ENCODE measurements at places on chromosomes 2 and 18.
A peak's percentile ranks its signal among the peaks of the same experiment; 100 is the strongest.

DNA sequence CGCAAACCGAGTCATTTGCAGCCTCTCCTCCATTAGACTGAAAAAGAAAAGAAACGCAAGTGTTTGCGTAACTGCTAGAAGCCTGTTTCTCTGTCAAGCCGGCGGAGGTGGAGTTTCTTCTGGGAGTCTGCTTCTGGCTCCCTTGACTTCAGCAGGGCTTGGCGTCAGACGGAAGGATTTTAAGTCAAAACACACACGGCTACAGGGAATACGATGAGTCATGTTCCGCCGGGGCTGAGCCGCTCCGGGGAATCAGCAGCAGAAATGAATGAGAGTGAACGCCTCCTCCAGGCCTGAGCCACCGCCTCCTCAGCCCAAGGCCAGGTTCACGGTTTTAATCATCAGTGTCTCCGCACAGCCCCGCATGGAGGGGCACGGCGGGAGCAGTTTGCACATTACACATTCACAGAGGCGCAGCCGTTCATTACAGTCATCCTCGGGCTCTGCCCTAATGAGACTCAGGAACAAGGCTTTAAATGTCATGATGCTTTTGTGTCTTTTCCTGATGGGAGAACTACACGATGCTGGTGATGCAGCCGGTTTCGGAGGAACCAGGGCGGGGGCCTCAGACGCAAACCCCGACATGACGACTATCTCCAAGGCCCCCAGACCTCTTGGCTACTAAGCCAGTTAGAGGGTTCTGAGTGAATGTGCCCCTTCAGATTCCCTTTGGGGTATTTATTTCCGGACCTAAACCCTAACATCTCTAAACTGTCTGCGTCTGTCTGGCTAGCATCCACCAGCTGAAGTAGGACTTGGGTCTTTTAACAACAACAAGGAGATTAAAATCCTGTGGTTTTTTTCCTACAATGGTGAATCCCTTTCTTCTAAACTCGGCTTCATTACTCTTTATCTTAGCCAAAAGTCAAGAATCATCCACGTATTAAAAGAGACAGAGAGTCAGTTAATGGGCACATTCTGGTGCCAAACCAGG lies 11.1 kb upstream of the SCG2 start:
- DNase-seq: no peak

DNA sequence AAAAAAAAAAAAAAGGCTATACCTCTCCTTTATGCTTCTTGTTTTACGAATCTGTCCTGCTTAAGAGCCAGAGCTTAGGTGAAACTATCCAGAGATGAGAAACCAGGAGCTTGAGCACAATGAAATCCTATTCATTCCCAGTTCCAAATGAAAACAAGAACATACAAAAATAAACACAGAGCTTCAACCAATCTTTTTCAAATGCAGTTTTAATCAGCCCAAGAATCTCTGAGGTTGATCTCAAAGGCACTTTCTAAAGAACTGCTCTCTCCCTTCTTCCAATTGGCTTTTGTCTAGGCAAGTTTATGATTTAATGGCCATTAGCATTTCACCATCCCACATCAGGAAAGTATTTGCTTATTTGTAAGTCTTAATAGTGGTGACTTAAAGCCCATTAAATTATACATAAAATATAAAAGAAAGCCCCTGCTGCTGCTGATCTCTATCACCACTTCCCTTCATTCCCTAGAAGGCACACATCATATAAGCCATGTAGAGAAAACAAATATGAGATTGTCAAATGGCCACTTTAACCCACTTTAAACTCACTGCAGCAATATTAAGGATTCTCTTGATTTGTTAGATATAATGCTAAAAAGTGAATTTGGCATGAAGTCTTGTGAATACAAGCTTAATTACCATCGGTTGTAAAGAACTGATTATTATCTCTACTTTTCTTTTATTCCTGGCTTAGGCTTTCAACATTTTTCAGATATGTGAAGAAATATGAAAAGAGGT lies 29.3 kb upstream of the SCN9A start:
- no peak for DNase-seq

GRCh38 chr2:227615906-227616305 lies 1.3 kb upstream of the SCYGR3 start:
- no peak for DNase-seq

DNA sequence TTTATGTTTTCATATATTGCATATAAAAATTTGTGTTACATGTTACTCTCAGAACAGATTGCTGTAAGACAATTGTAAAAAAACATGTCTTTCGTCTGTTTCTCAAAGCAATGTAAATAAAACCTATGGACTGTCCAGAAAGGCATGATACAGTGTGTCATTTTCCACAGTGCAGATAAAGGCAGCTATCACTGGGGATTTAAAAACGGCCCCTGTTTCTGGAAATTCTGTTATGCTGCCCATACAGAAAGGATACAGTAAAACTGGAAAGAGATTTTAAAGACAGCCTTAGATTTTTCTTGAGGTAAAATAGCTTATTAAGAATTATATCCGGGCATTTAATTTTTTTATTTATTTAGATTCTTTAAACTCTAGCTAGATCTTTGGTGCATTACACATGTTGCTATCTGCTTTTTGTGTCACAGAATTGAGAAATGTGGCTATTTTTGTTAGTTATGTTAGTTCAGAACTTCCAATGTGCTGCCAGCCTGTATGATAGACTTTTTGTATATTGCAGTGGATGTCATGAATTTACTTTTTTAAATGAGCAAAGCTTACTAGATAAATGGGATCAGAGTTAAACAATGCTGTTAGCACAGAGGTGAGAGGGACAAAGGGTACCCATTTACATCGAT lies 859 bp upstream of the INO80D start:
- no peak for DNase-seq

DNA sequence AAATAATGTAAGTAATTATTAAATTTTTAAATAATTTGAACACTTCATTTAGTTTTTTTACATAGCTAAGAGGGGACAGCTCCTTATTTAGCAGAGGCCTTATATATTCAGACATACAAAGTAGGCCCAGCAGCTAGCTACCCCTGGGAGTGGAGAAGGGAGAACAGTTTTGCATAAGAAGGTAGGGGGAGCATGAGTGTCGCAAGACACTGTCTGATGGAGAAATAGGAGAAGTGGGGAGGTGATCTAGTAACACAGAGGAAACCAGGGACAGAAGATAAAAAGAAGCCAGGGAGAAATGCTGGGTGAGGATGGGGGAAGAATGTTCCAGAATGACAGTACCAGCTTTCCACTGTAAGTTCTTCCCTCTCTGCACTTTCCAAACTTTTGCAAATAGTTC lies 16.0 kb upstream of the RGPD4 start:
- DNase-seq: no peak

DNA sequence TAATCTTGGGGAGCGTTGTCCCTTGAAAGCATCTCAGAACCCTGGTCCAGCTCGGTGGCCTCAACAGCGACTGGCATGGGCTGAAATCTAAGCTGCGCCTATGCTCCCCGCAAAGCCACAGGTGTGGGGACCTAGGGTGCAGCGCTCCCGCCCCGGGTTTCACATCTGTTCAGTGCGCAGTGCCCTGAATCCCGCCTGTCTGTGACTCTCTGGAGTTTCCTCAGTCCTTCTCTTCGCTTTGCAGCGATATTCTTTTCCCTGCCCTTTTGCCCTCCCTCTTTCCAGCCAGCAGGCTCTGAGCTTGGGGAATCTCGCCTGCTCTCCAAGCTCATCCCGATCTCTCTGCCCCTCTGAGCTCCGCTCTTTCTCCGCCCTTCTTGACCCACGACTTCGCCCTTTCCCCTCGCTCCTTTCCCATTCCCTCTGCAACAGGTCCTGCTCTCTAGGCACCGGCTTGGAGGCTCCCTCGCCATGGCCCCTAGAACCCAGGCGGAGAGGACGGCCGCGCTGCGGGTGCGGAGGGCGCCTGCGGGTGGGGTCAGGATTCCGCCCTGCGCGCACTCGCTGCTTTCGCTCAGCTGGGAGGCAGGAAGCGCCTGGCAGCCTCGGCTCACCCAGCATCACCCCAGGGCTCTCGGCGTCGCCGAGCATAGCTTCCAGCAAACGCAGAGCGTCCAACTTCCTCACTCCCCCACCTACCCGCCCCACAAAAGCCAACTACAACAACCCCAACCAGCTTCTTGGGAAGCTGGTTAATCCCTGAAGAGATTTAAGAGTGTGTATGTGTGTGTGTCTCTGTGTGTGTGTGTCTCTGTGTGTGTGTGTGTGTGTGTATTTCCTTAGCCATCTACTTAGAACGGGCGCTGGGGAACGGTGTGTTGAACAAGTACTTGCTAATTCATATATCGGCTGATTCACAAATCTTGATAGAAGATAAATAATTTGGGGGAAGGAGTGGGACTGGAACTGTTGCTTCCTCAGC lies 1.1 kb downstream of the GRP start:
- DNase-seq: peak; percentile 6

- no peak for DNase-seq
Measured at GRCh38 chr2:201909348-201909747, 103.0 kb downstream of the CDK15 start.

DNA sequence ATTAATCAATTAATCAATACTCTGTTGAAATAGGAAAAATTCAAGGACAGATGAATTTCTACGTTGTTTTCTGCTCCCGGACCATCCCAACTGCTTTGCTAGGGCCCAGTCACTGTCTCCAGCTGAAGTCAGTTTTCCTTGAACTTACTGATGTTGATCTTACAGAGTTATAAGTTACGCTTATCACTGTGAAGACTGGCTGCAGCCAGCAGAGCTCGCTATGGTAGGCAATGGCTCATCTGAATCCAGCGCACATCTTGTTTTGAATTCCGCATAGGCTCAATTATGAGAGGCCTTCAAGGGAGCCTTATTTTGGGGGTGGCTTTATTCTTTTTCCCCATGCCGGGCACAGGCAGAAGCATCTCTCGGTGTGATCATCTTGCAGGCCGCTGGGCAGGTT lies 2.7 kb downstream of the MC2R start:
- DNase-seq: no peak

- no peak for DNase-seq
Measured at GRCh38 chr18:79416022-79416676, 20.4 kb downstream of the NFATC1 start.

DNA sequence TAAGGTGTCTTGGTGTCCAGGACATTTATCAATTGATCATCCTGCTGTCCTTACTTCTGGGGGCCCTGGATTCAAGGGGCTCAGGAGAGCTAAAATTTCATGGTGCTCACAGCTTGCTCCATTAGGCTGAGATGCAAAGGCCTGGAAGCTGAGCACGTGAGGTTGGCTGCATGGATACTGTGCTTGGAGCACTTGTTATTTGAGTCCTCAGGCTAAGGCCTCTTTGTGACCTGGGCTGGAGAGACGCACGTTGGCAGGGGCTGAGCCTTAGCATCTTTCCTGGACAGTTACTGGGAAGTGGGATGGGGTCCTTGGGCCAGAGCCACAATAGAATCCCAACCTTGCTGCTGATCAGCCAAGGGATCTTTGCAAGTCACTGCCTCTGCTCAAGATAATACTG lies 151.2 kb upstream of the HS6ST1 start:
- no peak for DNase-seq

DNA sequence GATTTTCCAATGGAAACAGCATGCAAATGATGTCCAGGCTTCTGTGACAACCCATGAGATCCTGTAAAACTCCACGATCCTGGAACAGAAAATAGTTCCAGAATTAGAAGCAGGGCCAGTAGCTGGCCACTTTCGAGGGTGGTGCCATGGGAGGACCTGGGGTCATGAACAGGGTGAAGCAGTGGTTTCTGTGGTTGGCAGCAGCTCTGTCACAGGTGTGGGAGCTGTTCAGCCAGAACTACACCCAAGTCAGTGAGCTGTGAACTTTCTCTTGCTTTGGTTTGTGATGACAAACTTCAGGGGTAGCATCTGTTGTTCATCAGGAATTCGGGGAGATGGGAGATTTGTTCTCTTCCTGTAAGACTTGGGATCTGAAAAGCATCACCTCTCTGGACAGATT lies 314.4 kb upstream of the NT5C1B start:
- DNase-seq: no peak

DNA sequence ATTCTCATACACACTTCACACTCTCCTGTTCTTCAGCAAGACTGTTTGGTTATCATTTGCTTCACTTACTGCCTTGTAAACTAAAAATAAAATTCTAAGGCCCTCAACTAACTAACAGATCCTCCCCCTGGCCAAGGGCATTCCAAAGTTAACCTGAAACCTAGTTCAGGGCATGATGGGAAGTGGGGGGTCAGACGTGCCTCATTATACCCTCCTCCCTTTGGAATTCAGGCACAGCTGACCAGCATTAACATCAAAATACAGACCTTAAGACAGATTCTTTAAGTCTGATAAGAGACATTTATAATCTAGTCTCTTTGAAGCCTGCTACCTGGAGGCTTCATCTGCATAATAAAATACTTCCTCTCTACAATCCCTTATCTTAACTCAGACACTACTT lies 221.0 kb downstream of the NOL4 start:
- DNase-seq: no peak

DNA sequence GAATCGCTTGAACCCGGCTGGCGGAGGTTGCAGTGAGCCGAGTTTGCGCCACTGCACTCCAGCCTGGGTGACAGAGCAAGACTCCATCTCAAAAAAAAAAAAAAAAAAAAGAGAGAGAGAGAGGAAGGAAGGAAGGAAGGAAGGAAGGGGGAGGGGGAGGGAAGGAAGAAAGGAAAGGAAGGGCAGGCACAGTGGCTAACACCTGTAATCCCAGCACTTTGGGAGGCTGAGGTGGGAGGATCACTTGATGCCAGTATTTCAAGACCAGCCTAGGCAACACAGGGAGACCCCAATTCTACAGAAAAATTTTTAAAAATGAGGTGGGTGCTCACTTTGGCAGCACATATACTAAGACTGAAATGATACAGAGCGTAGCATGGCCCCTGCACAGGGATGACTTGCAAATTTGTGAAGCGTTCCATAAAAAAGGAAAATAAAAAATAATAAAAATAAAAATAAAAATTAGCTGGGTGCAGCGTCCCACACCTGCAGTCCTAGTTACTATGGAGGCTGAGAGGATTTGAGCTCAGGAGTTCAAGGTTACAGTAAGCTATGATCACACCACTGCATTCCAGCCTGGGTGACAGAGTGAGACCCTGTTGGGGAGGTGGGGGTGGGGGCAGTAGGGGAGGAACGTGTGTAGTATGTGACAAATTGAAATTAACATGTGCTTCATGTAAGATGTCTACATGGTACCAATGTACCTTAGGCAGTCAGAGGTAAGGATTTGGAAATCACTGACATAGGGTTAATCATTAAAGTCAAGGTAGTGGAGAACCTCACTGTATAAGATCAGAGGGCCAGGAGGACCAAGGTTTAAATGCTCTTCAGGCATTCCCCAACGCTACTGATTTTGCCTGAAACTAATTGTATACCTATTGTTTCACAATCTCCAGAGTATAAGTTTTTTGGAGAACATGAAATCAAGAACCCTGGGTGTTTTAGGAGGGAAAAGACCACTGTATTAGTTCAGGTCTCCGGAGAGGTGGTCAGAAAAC lies 1.4 kb downstream of the WDCP start:
- no peak for DNase-seq

All from NCI-H2171 (cell line).